Stimulated activated naive B cell treated with anti-CD40 and anti-IgM and Interleukin-4, amounts not matched to agents 10 μg/mL and 1 μg/mL and 100 μg/mL, for 72 hours (primary cell): ENCODE measurements at places on chromosomes 13 and 19.

DNA sequence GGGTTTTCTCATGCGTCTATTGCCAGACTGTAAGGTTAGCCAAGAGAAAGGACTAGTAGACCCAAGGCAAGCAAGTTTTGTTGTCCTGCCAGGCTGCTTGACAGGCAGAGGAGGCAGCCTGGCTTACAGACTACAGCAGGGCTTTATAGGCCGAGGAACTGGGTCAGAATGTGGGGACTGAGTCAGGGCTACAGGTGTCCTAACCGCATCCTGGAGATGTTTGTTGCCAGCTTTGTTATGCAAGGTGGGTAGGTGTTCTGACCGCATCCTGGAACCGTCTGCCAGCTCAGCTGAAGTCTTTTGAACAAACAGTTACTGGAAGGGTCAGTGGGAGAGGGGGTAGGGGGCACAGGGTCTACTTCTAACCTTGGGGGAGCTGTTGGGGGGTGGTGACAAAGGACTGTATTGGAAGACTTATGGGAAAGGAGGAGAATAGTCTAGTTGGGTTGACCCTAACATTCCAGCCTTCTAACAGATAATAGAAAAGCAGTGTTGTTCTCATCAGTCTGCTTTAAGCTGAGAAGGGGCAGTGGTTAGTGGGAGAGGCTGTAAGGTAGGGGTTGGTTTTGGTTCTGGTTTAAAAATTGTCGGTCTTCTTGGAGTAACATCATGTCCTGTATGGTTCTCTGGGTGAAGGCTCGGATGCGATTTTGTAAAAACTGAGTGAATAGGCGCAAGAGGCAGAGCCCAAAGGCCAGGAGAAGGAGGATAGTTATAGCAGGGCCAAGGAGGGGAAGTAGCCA is 913.8 kb upstream of the SLITRK5 start:
- H3K27me3 ChIP-seq: no peaks in the 10 kb centered on the region
- no peaks in the 10 kb centered on the region for H3K36me3 ChIP-seq
- H3K4me1 ChIP-seq: no peaks in the 10 kb centered on the region
- no peak overlapping the region for H3K4me3 ChIP-seq
- no peak overlapping the region for H3K27ac ChIP-seq

DNA sequence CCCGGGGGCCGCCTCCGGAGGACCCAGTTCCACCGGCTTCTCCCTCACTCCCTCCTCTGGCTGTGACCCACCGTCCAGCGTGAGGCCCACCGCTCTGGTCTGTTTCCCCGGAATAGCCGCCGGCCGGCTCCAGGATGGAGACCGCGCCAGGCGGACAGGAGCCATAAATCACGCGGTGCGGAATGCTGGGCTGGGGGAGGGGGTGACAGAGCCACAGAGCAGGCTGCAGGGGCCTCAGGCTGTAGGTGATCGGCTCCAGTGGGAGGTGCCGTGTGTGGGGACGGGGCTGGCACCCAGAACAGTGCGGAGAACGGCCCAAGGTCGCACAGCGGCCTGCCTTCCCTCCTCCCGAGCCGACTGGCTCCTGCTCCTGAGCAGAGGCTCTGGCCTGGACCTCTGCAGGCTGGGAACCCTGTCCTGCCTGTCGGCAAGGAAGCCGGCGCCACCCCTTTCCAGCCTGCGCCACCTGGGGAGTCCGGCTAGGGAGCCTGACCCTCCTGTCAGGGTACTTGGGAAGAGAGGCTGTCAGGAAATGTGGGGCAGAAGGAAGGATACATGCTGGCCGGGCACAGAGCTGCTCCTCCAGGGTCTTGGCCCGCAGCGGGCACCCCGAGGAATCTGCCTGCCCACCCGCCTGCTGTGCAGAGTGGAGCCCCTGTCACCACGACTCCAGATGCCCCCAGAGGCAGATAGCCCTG is 8.3 kb downstream of the PIAS4 start:
- peaks cover 52% of the 10 kb centered on the region for H3K4me1 ChIP-seq
- H3K27ac ChIP-seq: no peak overlapping the region
- no peak for DNase-seq
- peaks cover 57% of the 10 kb centered on the region for H3K36me3 ChIP-seq

DNA sequence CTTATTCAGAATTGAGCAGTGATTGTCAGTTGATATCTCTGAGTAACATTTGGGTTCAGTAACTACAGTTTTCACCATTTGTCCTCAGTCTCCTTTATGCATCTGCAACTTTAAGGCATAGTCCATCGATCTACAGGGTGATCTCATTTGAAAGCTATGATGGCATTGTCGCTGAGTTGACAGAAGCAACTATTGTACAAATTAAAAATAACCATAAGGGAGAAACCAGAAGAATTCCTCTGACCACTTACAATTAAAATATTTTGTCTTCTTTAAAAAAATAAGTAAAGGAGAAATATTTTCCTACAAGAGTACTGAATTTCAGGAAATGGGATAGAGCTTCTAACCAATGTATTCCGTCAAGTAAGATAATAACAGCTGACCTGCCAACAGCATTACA is 30.6 kb downstream of the RAP2A start:
- DNase-seq: no peak
- H3K4me3 ChIP-seq: no peak overlapping the region
- H3K27ac ChIP-seq: no peak overlapping the region
- peaks cover 17% of the 10 kb centered on the region for H3K4me1 ChIP-seq
- H3K27me3 ChIP-seq: no peaks in the 10 kb centered on the region
- peaks cover 8% of the 10 kb centered on the region for H3K36me3 ChIP-seq

DNA sequence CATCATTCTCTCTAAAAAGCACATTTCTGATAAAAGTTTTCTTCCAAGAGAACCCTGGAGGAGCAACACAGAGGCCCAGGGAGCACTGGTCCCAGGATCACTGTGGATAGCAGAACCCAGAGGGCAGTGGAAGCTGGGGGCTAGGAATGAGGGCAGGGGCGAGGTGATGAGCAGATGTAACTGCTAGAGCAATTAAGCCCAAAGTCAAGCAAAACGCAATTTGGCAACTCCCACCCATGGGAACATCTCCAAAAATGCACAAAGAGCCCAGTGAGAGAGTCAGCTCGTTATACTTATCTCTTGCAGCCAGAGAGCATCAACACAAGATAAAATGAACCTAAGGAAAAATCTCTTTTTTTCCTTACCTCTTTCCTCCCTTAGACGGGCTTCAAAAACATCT is 284.2 kb downstream of the TBC1D4 start:
- H3K36me3 ChIP-seq: no peaks in the 10 kb centered on the region
- no peak overlapping the region for H3K27ac ChIP-seq
- H3K4me3 ChIP-seq: no peak overlapping the region
- H3K27me3 ChIP-seq: peaks cover 15% of the 10 kb centered on the region

DNA sequence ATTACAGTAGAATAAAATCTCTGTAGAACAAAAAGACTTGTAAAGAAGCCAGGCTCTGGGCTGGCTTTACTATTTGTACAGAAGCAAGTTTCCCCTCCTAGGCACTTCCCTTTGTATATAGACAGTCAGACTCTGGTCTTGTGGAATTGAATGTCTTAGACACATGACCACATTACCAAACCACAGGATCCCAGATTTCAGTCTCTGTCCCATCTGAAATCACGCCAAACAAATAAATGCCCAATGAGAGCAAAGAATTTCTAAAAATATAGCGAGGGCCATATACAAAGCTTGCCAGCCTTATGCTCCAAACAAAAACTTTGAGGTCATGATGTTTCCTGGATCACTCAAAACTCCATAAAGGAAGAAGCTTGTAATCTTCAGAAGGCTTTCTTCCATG is 23.9 kb downstream of the CCDC70 start:
- H3K27me3 ChIP-seq: peaks cover 3% of the 10 kb centered on the region
- peaks cover 10% of the 10 kb centered on the region for H3K36me3 ChIP-seq
- H3K4me1 ChIP-seq: peaks cover 9% of the 10 kb centered on the region

DNA sequence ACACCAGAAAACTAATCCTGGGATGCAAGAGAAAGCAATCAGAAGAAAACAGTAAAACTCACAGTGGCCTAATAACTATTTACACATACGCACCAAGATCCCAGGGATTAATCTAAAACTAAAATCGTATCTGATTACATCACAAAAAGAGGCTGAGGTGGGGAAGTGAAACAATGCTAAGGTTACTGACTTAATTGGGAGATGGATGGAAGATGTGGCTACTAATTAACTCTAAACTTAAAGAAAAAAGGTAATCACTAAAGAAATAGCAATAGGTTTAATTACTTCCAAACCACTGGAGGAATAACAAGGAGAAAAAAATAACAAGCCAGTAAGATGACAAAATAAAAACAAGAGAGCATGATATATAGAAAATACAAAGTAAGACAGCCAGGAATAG is 50.4 kb downstream of the NUFIP1 start:
- no peak overlapping the region for H3K27ac ChIP-seq
- H3K4me3 ChIP-seq: no peak overlapping the region
- no peaks in the 10 kb centered on the region for H3K27me3 ChIP-seq

DNA sequence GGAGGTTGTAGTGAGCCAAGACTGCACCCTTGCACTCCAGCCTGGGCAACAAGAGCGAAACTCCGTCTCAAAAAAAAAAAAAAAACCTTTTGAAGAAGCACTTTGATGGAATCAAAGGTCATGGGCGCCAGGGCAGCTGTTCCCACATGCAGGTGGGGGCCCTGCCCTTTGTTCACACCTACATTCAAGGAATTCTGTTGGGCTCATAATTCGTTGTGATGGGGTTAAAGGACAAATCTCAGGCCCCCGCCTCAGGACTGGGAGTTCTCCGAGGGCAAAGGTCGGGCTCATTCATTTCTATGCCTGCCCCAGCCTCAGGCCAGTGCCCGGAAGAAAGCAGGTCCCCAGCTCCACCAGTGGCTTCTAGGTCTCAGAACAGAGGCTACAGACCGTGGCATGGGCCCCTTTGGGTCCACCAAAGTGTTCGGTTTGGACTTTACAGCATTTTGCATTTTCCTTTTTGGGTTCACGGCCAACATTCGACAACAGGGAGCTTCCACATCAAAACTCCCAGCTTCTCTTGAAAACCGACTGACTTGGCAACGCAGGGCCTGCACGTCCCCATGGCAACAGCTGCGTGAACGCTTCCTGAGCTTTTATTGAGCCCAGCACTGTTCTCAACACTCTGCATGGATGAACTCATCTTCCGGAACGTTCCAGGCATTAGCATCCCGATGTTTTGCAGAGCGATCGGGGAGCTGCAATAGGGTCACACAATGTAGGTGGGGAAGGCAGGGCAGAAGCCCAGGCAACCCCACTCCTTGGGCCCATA is 10.1 kb upstream of the GTF2F1 start:
- no peaks in the 10 kb centered on the region for H3K4me1 ChIP-seq
- H3K27ac ChIP-seq: no peak overlapping the region
- no peak overlapping the region for H3K4me3 ChIP-seq
- H3K36me3 ChIP-seq: no peaks in the 10 kb centered on the region
- DNase-seq: no peak

DNA sequence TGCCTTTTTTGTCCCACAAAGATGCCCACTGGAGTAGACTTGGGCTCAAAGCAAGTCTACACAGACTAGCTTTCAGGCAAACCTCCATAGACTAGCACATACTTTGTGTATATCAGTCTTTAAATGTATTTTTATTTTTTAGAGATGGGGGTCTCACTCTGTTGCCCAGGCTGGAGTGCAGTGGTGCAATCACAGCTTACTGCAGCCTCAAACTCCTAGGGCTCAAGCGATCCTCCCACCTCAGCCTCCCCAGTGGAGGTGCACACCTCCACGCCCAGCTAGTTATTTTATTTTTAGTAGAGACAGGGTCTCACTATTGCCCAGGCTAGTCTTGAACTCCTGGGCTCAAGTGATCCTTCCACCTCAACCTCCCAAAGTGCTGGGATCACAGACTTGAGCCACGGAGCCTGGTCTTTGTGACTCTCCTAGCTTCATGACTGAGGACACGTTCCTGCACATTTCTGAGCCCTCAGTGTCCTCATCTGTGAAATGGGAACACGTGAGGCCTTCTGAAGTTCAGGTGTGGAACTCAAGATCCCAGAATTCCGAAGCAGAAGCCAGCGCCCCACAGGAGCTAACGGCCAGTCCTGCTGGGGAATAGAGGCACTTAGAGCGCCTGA is 5.1 kb upstream of the TPM4 start:
- no peaks in the 10 kb centered on the region for H3K27me3 ChIP-seq
- no peak for DNase-seq
- no peak overlapping the region for H3K4me3 ChIP-seq
- H3K27ac ChIP-seq: no peak overlapping the region

GRCh38 chr13:99967498-99967868 is 4.1 kb downstream of the ZIC5 start:
- H3K4me3 ChIP-seq: peak overlapping the region; percentile 1
- peaks cover 32% of the 10 kb centered on the region for H3K4me1 ChIP-seq
- H3K27ac ChIP-seq: peak overlapping the region; percentile 68
- peaks cover 9% of the 10 kb centered on the region for H3K36me3 ChIP-seq
- no peak for DNase-seq

DNA sequence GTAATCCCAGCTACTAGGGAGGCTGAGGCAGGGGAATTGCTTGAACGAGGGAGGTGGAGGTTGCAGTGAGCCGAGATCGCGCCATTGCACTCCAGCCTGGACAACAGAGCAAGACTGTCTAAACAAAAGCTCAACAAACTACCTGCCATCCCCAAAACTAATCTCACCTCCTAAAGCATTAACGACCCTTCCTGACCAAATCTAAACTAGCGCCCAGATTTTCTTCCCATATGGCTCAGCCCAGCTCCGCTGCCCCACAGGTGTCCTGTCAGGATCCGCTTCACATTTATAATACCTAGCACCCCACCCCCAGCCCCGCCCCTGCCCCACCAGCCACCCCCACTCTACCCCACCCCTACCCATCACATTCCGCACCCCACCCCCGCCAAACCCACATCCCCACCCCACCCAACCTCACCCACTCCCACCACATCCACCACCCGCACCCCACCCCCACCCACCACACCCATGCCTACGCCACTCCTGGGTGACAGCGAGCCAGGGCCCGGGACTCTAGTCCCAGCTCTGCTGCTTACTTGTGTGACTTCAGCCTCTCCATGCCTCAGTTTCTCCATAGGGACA is 599 bp downstream of the C19orf12 start:
- DNase-seq: no peak
- peak overlapping the region; percentile 85 for H3K27ac ChIP-seq
- peaks cover 64% of the 10 kb centered on the region for H3K4me1 ChIP-seq
- H3K4me3 ChIP-seq: peak overlapping the region; percentile 94

DNA sequence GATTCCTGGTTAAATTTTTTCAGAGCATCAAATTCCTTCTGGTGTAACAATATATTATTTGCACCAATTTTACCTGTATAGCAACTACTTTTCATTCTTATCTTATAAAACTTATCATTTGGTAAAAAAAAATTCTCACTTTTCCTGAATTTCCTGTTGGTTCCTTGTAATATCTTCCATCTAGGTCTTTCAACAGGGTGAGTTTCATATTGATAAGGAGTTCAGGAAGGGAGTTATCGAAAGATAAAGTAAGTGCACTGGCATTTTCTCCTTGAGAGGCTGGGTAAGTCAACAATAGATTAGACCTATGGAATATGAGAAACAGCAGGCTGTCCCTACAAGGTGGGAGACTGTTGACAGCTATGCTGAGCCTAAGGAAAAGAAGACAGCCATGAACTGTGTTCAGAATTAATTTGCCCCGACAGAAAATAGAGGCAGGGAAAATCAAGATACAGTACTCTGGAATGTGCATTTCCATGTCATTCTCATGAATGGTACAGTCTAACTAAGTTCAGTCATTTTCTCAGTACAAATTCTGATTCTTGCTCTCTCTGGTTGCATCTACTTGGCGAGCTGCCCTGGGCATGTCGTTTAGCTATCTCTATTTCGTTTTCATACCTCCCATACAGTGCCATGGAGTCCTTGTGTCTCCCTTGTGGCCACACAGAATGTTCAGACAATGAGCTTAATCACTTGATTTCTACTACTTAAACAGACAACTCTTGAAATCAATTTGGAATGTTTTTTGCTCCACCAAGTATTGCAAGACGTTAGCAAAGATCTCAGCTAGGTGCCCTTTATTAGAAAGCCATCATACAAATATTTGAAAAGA is 9.9 kb downstream of the IGFL1 start:
- H3K4me3 ChIP-seq: no peak overlapping the region
- DNase-seq: no peak
- no peaks in the 10 kb centered on the region for H3K4me1 ChIP-seq
- no peaks in the 10 kb centered on the region for H3K36me3 ChIP-seq
- H3K27me3 ChIP-seq: peaks cover 37% of the 10 kb centered on the region
